ENCODE measurements at places on chromosomes 2 and 18.

- DNase-seq: peak; percentile 74
Observed at GRCh38 chr18:62637807-62638687, 77.3 kb upstream of the PHLPP1 start.

DNA sequence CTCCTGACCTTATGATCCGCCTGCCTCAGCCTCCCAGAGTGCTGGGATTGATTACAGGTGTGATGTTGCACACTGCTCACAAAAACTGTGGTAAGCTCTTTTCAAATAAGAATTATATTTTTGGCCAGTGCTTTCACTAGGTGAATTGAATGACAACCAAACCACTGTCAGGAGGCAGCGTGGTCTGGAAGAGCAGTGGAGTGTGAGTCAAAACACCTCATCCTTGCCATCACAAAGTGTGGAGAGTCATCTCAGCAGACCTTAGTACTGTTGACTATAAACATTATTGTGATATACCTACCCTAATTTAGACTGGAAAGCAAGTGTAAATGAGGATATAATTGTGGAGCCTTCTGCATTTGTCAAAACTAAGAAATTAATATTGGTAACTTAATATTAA, 61.3 kb downstream of the UBE2E3 start:
- DNase-seq: no peak

- peak; percentile 15 for DNase-seq
Observed at GRCh38 chr2:239381709-239382134, 19.1 kb downstream of the HDAC4 start.

- DNase-seq: no peak
Observed at GRCh38 chr2:240994171-240994896, 4.1 kb upstream of the SNED1 start.

DNA sequence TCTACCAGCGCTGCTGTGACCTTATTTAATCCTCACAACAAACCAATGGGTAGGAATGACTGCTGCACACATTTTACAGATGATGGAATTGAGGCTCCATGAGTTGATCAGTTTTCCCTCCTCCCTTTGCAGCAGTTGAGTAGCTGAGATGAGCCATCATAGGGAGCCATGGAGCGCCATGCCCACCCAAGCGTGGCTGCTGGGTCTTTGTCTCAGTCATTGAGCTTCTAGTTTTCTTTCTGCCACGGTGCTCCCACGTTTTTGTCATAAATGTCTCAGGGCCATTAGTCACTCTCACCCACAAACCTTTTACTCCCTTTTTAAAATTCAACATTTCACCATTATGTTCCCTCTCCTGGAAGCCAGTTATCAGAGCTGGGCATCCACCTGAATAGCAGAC, 45.8 kb downstream of the TMEM17 start:
- no peak for DNase-seq

GRCh38 chr2:213751446-213751845, 467.2 kb downstream of the SPAG16 start:
- no peak for DNase-seq

DNA sequence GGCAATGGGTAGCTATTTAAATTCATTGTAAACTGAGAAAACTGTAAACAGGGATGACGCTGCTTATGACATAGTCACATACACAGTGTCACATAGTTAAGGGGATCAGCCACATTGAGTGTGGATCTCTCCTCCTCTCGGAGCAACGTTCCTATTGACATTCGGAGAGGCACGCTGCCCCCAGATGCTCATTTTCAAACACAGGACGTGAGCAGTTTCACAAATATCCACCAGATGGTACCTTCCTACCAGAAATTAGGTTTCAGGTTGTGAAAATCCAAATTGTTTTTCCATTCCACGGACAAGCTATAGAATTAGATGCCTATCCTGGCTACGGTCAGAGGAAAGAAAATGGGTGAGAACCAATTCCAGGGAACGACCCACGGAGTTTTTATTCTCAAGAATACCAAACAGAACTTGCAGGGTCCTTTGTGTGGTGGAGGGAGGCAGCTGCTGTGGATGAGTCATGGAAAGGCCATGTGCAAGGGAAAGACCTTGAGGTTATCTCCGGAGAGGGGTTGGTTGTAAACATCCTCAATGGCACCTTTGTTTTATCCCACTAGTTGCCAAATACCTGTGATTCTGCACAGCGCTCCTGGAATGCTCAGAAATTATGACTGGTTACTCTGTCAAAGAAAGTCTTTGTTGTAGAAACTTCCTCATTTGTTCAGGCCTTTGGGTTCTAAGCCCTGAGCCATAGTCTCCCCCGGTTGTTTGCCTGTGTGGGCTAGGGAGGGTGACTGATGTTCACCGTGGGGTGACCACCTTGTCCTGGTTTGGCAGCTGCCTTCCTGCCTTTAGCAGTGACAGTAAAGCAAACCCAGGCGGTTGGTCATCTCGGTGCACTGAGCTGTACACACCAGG, 88.0 kb downstream of the ACTR3 start:
- DNase-seq: no peak

DNA sequence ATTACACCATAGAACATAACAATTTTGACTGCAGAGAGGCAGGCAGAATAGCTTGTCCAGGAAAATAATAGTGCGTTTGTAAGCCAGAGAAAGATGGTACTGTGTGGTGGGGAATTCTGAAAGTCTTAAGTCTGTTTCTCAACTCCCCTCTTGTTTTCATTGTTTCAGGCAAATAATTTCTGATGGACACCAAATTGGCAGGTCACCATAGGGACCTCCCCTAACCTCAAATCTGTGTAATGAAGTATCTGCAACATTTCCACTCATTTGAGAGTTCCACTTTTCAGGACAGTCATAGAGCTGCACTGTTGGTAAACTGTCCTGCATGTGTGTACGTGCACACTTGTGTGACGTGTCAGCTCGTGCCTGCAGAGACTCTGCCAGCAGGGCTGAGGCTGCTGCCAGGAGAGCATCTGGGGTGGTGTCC, 195.6 kb downstream of the AGAP1 start:
- no peak for DNase-seq

DNA sequence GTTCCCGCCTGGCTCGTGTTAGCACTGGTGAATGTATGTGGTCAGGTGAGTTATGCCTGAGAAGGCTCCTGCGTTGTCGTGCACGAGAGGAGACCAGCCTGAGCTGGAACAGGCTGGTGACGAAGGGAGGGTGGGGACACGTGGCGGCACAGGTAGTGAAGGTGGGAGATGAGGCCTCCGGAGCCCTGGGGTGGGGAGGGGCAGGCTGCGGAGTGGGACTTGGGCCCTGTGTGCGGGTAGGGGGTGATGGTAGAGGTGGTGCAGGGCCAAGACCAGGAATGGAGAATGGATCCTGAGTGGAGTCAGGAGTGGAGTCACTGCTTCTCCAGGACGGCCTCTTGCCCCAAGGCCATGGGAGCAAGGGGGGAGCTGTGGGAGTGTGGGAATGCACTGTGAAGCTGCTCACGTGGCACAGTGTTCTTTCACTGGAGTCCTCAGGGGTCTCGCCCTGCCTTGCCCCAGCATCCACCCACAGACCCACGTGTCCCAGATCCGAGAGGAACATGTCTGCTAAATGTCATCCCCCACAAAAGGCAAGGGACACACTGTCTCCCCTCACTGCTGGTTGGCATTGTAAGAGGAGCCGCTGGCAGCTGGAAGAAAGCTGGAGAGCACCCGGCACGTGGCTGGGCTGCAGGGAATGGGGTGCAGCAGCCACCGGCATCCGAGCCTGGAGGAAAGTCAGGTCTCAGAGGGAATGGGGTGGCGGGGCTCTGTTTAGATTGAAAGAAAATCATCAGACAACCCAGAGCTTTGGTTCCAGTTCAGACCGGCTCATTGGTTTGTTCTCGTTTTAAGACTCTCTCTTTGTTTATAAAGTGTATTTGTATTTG, 63.7 kb downstream of the CYP26B1 start:
- DNase-seq: no peak

All from thymus (tissue), 14 donors.